ENCODE measurements at places on chromosomes 4 and X.

- DNase-seq: peak; percentile 33
Observed at GRCh38 chr4:168585168-168586091, 88.6 kb downstream of the PALLD start.

DNA sequence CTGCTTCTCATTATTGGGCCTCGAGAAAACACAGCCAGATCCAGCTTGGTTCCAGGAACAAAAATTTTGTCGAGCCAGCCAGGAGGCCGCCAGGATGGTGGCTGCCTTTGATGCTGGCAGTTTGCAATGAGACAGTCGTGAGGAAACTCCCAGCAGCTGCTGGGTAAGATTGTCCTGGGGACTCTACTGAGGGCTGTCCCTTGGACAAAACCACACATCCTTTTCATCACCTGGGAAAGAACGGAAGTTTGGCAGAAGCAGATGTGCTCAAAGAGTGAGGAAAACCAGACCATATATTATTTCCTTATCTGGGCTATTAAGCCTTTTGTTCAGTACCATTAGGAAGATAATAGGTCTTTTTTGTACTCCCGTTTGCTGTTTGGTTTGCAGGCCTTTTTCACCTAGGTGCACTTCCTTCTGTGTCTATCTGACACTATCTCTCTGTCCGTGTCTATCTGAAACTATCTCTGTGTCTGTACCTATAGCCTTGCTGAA, 13.4 kb upstream of the PAPSS1 start:
- DNase-seq: no peak

DNA sequence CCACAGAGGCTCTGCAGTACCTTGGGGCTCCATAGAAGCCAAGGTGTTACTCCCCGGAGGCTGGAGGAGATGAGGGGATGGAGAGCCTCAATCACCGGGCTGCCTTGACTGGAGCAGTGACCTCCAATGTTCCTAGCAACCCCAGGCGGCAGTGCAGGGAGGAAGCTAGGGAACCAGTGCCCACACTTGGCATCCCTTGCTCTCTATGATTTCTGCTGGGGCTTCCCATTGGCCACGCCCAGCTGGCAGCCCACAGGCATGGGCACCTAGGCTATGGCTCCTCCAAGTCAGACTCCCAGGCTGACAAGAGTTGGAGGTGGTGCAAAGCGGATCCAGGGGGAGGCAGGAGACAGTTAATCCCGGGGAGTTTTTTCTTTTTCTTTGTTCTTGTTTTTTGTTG, 229.7 kb downstream of the EVC2 start:
- no peak for DNase-seq

DNA sequence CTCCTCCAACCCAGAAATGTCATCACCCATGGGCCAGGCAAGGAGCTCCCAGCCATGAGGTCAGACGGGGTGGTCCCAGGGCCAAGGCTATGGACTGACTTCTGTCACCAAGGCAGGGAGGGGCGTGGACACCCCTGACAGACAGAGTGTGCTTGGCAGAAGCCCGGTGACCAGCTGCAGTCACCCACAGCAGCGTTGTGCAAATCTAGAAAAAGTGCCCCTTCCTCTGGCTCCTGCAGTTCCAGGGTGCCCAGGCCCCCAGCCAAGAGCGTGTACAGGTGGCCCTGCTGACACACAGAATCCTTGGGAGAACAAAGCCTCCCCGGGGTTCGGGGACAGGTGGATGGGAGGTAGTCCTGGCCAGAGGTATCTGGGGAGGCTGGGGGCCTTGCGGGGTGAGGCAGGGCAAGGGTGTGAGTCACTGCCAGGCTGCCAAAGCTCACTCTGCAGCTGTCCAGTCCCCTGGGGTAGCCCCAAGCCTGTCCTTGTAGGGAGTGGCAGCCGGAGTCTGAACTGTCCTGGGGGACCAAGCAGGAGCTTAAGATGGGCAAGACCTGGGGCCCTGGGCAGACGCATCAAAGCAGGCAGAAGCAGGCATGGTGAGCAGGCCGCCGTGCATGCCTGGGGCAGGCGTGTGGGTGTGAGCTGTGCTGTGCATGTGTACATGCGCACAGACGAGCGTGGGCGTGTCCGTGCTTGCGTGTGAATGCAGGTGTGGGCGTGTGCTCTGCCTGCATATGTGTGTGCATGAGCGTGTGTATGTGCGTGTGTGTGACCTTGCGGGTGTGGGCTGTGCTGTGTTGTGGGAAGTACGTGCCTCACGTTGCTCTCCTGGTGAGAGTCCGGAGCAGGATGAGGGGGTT, 3.3 kb downstream of the MYL5 start:
- DNase-seq: no peak

- no peak for DNase-seq
Observed at GRCh38 chrX:538311-538710, 92.3 kb upstream of the SHOX start.

GRCh38 chr4:105059337-105059736, 87.3 kb upstream of the TET2 start:
- no peak for DNase-seq

DNA sequence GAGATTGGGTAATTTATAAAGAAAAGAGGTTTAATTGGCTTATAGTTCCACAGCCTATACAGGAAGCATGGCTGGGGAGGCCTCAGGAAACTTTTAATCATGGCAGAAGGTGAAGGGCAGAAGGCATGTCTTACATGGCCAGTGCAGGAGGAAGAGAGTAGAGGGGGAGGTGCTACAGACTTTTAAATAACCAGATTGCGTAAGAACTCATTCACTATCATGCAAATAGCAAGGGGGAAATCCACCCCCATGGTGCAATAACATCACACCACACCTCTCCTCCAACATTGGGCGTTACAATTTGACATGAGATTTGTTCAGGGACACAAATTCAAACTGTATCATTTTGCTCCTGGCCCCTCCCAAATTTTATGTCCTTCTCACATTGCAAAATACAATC, 353.8 kb upstream of the PABPC5 start:
- DNase-seq: no peak

- DNase-seq: peak; percentile 28
Observed at GRCh38 chr4:80798082-80798481, 232.4 kb upstream of the BMP3 start.

GRCh38 chr4:159003420-159004253, 99.2 kb upstream of the RAPGEF2 start:
- DNase-seq: no peak

- DNase-seq: no peak
Observed at GRCh38 chrX:107738768-107739167, 36.8 kb downstream of the TSC22D3 start.

- no peak for DNase-seq
Observed at GRCh38 chr4:186617921-186618320, 62.6 kb upstream of the MTNR1A start.

- DNase-seq: no peak
Observed at GRCh38 chr4:98524230-98524629, 134.2 kb downstream of the TSPAN5 start.

DNA sequence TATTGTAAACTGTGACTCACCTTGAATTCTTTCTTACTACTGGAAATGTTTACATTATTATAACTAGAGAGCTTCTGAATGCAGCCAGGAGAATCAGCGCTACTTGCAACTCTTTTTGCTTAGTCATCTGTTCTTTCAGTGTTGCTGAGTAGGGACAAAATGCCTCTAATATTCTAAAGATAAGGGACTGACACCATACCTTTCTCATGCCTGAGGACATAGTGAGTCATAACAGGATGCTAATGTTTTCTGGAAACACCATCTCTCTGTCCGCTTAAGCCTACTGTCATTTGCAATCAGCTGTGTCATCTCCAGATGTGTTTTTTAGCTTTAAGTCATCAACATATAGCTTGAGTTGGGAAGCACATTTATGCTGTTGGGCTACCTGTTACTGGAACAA, 108.3 kb downstream of the QRFPR start:
- peak; percentile 29 for DNase-seq

GRCh38 chr4:2923668-2924173, 39.5 kb downstream of the NOP14 start:
- no peak for DNase-seq

DNA sequence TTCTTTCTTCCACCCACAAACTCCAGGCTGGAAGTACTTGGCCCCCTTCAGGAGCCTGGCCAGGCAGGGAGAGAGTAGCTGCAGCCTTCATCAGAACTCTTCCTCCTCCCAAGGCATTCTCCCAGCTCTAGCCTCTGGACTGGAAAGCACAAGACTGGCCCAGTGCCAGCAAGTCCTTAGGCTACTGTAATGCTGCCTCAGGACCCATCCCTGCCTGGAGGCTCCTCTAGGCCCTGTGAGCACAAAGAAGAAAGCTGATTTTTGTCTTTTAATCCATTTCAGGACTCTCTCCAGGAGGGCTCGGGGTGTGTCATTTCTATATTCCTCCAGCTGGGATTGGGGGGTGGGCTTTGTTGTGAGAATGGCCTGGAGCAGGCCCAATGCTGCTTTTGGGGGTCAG, 10.8 kb downstream of the AWAT2 start:
- no peak for DNase-seq

- DNase-seq: no peak
Observed at GRCh38 chr4:88753658-88754571, 56.3 kb upstream of the NAP1L5 start.

- no peak for DNase-seq
Observed at GRCh38 chr4:84324303-84325245, 174.5 kb downstream of the NKX6-1 start.

DNA sequence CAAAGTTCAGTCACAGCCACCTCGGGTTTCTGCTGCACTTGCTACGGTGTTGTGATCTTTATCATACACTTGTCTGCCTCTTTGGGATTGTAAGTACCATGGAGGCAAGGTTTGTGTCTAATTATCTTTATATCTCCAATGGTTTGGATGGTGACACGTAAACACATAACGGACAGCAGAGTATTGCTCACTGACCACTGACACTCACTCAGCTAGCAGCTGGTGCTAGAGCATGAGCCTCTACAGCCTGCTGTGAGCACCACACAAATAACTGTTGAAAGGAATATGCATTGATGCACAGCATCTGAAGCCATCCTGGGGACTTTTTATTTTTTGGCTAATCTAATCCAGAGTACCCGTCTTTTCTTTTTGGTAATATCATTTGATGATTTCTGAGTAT, 156.0 kb downstream of the DCLK2 start:
- DNase-seq: no peak

GRCh38 chr4:106496061-106496460, 127.5 kb upstream of the GIMD1 start:
- DNase-seq: no peak

GRCh38 chr4:122921971-122922876, at the start of gene NUDT6:
Gene NUDT6, minus strand, starts transcription at chr4:122922597. Its CDS starts 25 bp downstream, at chr4:122922572.
- DNase-seq: no peak

GRCh38 chr4:155419266-155419665, 42.5 kb upstream of the MAP9 start:
- DNase-seq: no peak

DNA sequence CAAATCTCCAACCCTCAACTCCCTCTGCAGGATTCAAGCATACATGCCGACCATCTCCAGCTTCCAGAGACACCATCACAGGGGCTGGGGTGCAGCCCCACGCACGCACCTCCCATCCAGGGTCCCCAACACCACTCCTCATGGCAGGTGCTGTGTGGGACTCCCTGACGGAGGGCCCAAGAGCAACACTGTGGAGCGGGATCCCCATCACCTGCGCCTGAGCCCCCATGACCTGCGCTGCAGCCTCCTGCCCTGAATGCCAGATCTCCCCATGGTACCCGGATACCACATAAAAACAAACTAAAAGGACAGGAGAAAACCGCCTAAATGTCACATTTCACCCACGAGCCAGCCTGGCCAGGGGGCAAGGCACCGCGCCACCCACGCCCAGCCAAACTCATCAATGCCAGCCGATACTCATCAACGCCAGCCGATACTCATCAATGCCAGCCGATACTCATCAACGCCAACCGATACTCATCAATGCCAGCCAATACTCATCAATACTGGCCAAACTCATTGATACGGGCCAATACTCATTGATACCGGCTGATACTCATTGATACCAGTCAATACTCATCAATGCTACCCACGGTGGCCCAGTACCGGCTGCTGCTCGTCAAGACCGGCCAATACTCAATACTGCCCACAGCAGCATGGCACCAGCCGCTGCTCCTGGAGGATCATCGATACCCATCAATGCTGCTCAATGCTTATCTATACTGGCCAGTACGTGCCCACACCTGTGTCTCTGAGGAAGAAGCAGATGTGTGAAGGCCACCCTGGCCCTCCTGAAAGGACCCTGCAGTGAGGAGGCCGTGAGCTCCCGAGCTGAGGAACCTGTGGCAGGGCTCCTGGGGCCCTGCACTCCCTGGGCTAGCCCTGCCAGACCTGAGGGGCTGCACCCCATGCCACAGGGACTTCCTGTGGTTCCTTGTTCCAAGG, 6.2 kb downstream of the CTBP1 start:
- DNase-seq: no peak

DNA sequence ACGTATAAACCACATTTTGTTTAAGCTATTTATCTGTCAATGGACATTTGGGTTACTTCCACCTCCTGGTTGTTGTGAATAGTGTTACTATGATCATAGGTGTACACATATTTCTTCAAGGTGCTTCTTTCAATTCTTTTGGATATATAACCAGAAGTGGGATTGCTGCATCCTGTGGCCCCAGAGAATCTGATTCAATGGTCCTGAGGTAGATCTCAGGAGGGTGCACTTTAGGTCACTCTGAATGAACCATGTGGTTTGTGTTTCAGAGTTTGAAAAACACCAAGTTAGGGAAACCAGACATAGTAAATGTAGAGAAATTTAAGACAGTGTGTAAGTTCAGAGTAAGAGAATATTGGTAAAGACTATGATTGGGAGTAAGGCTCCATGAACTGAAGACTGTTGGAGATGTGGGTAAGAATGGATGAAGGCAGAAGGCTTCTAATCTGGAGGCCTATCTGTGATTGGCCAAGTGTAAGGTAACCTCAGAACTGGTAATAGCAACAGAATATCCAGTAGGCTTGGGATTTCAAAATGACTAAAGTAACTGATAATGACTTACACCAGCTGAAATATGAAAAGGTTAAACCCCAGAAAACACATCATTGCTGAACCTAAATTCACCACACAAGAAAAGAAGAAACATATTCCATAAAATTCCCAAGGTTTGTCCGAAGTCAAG, 236.9 kb downstream of the CAMK2D start:
- no peak for DNase-seq

- DNase-seq: no peak
Observed at GRCh38 chrX:17861489-17862011, 452 bp upstream of the RAI2 start.

GRCh38 chrX:4674028-4674782, 960.8 kb upstream of the PRKX start:
- DNase-seq: no peak

DNA sequence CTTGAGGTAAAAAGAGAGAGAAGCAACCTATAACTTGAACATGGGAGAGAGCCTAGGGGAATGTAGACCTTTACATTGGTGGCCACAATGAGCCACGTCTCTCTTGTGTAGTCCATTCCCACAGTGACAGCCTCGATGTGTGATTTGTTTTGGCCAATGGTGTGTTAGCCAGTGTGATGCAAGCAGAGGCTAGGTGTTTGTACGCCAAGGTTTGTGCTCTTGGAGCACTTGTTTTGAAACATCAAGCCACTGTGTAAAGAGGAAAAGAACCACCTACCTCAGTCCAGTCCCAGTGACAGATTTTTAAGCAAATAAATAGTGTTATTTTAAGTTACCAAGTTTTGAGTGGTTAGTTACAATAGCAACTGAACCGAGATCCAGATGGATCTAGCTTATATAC, 23.9 kb upstream of the TMEM192 start:
- DNase-seq: no peak

GRCh38 chr4:76087007-76087769, 12.7 kb downstream of the ART3 start:
- DNase-seq: no peak

GRCh38 chrX:19904778-19905367, 17.5 kb upstream of the SH3KBP1 start:
- DNase-seq: no peak

Measured in T1000 (cell line).